ENCODE measurements at places on chromosomes 13 and 19.

- no peaks in the 10 kb centered on the region for H3K27me3 ChIP-seq
- no peak overlapping the region for H3K4me3 ChIP-seq
- DNase-seq, result no peak
- H3K27ac ChIP-seq, result no peak overlapping the region
- no peaks in the 10 kb centered on the region for H3K36me3 ChIP-seq
- no peaks in the 10 kb centered on the region for H3K4me1 ChIP-seq
Measured at GRCh38 chr13:67137044-67137735, 92.9 kb downstream of the PCDH9 start.

DNA sequence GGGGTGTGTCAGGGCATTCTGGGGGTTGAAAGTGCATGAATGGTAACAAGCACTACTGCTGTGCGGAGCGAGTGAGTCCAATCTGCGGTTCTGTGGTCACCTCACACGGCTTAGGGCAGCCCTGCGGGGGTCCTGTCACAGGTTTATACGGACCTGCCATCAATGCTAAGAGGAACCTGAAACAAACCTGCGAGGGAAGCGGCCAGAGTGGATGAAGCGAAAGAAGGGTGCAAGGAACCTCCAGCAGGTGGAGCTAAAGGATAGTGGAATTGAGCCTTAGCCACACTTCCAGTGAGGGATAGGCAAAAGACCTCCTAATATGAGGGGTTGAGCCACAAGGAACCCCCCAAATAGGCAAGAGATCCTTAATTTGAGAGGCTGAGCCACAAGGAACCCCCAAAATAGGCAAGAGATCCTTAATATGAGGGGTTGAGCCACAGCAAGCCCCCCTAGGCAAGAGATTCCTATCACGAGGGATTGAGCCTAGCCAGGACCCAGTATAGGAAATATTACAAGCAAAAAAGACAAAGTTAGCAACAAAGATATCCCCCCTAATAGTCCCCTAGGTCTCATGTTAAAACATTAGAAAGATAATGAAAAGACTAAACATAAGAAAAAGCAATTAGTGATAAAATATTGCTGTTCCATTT is 6.3 kb upstream of the ZNF69 start:
- no peaks in the 10 kb centered on the region for H3K4me1 ChIP-seq
- peak; percentile 18 for DNase-seq
- no peaks in the 10 kb centered on the region for H3K36me3 ChIP-seq
- H3K4me3 ChIP-seq, result no peak overlapping the region
- H3K27ac ChIP-seq, result no peak overlapping the region

- H3K36me3 ChIP-seq, result no peaks in the 10 kb centered on the region
- no peaks in the 10 kb centered on the region for H3K4me1 ChIP-seq
- H3K27me3 ChIP-seq, result no peaks in the 10 kb centered on the region
- no peak for DNase-seq
- no peak overlapping the region for H3K27ac ChIP-seq
Measured at GRCh38 chr19:40381321-40381720, 8.7 kb downstream of the HIPK4 start.

GRCh38 chr13:113562844-113563243 is 21.7 kb upstream of the TFDP1 start:
- DNase-seq, result no peak
- H3K4me1 ChIP-seq, result no peaks in the 10 kb centered on the region
- no peaks in the 10 kb centered on the region for H3K27me3 ChIP-seq
- no peak overlapping the region for H3K27ac ChIP-seq
- no peaks in the 10 kb centered on the region for H3K36me3 ChIP-seq

- no peak for DNase-seq
- H3K27me3 ChIP-seq, result peaks cover 6% of the 10 kb centered on the region
- H3K4me3 ChIP-seq, result no peak overlapping the region
- no peak overlapping the region for H3K27ac ChIP-seq
Measured at GRCh38 chr13:23202383-23202782, 21.6 kb downstream of the SGCG start.

DNA sequence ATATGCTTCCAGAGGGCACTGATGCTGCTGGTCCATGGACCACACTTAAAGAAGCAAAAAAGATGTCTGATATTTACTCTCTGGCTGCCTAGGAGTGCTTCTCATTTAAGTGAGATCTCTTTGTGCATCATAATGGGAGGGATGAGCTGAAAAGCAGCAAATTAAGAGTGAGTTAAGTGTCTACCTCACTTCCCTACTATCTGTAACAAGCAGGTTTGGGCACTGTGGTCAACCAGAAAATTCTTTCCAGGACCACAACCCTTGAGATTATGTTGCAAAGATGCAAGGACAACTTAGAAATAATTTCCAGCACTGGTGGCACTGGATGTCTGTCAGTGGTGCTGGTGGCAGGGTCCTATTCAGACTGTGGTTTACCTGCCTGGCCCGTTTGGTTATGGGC is 52.1 kb upstream of the USPL1 start:
- peaks cover under 1% of the 10 kb centered on the region for H3K4me1 ChIP-seq
- no peak for DNase-seq
- no peak overlapping the region for H3K4me3 ChIP-seq
- H3K27me3 ChIP-seq, result no peaks in the 10 kb centered on the region
- no peaks in the 10 kb centered on the region for H3K36me3 ChIP-seq

DNA sequence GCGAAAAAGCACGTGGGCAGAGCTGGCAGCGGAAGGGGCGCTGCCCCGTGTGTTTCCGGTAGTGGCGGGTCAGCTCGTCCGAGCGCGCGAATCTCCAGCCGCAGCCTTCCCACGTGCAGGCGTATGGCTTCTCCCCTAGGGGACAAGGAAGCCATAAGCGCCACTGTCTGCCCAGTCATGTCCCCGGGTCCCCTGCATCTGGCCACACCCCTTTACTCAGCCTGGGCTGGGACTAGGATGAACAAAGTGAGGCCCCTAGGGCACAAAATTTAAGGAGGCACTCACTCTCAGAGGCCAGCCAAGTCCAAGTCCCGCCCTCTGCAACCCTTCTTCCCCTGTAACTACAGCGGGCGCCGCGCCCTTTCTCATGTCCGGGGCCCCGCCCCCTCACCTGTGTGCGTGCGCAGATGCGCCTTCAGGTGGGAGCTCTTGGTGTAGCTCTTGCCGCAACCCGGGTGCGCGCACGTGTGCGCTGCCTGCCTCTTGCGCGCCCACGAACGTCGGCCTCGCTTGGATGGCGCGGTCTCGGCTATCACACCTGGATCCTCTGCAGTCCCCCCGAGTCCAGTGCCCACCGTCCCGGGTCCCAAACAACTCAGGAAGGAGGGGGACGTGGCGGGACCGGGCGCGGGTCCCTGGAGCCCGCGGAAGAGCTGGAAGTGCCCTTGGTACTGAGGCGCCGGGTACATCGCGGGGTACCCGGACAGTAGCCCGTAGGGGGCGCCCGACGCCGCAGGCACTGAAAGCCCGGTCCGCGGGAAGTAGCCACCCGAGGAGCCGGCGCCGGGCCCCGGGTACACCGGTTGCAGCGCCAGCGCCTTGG is 1.9 kb downstream of the KLF1 start:
- peak overlapping the region; percentile 33 for H3K27ac ChIP-seq
- DNase-seq, result peak; percentile 96
- no peaks in the 10 kb centered on the region for H3K27me3 ChIP-seq
- H3K4me3 ChIP-seq, result peak overlapping the region; percentile 13

GRCh38 chr19:45455707-45456499 is 11.9 kb upstream of the FOSB start:
- H3K36me3 ChIP-seq, result no peaks in the 10 kb centered on the region
- no peak overlapping the region for H3K4me3 ChIP-seq
- no peak overlapping the region for H3K27ac ChIP-seq
- no peak for DNase-seq
- H3K4me1 ChIP-seq, result peaks cover 22% of the 10 kb centered on the region

All from CD4-positive, CD25-positive, alpha-beta regulatory T cell (primary cell).